ENCODE measurements at places on chromosomes 11 and 22.

GRCh38 chr11:95256321-95256779, 25.3 kb upstream of the SESN3 start:
- no peak for DNase-seq

DNA sequence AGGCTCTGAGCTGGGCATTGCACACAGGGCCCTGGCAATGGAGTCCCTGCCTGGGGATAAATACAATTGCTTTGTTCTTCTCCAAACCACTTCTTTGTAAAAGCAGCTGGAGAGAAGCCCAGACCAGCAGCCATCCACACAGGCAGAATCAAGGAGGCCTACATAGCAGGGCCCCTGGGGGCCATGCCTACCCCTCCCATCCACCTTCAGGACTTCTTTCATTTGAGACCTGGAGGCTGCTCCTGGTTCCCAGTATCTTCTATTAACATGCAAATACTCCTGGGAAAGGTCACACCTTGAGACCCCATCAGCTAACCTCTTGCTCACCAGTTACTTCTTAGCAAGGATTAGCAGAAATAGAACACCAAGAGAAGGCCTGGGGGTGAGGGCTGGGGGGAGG, 511.1 kb downstream of the SOX6 start:
- DNase-seq = no peak

- DNase-seq = no peak
These were observed 135.6 kb downstream of the NAV2 start for GRCh38 chr11:19848219-19848618.

DNA sequence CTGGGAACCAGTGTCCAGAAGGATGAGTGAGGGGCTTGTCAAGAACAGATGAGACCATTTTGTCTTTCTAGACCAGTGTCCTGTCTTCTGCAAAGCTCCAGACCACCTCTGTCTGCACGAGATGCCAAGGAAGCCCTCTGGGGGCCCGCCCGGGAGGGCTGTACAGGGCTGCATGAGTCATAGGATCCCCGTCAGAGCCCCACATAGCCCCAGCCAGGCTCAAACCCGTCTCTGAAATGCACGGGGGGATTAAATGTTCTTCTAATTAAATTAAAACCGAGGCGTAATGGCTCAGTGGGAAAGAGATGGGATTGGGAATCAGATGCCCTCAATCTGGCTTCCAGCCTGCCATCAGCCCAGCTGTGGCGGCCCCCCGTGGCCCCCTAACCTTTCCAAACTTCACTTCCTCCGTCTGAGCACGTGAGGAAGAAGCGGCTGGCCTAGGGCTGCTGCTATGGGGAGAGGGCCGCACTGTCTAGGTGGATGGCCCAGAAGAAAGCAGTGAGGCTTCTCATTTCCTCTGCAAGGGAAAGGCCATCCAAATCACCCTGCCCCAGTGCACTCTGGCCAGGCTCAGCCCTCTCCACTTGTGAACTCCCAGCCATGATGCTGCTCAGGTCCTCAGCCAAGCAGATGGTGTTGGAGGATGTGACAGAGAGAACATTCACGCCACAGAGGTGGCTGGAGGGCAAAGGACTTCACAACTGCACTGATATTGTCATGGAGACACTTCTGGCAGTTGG, 32.8 kb downstream of the KCNQ1OT1 start:
- DNase-seq = no peak

DNA sequence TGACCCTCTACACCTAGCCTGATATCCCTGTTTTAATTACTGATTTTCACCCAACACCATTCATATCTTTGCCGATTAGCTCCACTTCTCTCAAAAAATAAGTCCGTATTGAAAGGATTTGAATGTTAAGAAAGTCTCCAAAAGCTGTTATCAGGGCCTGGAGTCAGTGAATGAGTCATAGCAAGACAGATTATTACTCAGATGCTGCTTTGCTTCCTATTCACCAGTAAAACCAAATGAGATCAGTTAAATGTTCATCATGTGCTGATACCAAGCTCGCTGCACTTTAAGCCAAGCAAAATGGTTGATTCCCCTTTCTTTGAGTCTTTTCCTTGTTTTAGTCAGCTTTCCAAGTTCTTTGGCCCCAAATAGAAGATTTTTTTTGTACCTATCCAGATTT, 228.4 kb downstream of the FAT3 start:
- DNase-seq = no peak

- DNase-seq = no peak
These were observed 148.8 kb downstream of the DBX1 start for GRCh38 chr11:20011307-20011951.

DNA sequence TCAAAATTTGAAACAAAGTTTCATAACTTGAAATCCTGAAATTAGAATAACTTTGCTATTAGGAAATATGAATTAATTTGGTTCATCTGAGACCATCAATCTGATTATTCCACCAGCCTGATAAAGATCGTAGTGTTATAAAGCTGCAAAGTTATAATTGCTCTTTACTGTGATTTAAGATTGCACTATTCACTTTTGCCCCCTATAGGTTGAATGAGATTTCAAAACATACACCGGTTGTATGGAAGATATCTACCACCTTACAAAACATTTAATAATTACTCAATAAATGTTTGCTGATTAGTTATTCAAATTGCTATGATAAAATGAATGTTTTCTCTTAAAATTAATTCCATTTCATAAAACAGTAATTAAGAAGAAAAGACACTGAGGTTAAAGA, 26.1 kb downstream of the APIP start:
- no peak for DNase-seq

DNA sequence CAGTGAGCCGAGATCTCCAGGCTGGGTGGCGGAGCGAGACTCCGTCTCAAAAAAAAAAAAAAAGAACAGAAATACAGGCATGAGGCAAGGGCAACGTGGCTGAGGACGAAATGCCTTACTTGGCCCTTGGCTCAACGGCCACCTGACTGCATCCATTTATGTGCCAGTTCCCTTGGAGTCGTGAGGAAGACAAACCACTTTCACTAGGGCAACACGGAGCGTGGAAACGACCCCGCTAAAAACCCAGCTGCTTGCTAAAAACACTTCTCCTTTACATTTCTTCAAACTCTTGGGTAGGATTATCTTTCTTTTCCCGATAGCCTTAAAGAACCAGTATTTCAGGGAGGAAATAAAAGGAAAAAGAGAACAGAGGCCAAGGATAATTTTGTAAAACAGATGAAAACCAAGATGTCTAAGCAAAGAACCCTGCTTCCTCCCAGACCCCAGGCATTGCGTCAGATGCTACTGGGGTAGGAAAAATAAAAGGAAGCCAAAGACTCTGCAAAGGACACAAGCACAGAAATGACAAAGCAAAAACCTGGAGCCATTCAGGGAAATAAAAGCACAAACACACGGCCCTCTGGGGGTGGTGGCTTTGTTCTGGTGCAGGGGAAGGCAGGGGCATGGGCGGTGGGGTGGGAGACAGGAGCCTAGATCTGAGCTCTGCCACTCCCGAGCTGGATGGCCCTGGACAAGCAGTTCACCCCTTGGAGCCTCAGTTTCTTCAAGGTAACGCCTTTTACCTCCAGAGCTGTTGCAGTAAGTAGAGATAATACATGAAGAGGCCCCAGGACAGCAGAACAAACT, 37.0 kb downstream of the PC start:
- no peak for DNase-seq

DNA sequence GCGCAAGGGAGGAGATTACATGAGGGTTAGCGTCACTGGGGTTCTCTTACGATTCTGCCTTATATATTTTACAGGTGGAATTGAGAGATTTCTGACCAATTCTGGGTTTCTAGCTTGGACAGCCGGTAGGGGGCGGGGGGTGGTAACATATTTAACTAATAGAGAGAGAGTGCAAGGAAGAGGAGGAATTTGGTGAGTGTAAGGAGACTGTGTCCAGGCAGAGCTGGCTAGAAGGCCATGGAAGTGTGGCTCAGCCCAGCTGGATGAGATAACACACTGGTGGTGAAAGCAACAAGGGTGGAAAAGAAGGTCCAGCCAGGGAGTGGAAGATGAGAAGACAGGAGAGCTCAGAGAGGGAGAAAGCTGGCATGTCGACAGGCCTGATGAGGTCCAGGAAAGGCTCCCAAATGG, 56.5 kb downstream of the ST3GAL4 start:
- no peak for DNase-seq

Data from stimulated activated CD8-positive, alpha-beta memory T cell treated with anti-CD3 and anti-CD28 coated beads, Interleukin-4, amount 100 ng/mL, for 1 hour (primary cell).